Left lung (tissue), 14 donors: ENCODE measurements at places on chromosomes 12 and 14.
A peak's percentile ranks its signal among the peaks of the same experiment; 100 is the strongest.

- no peak for DNase-seq
Observed at GRCh38 chr14:67863223-67863622, 43.6 kb downstream of the RAD51B start.

GRCh38 chr12:124229520-124229919 is 65.4 kb upstream of the RFLNA start:
- DNase-seq, result no peak

DNA sequence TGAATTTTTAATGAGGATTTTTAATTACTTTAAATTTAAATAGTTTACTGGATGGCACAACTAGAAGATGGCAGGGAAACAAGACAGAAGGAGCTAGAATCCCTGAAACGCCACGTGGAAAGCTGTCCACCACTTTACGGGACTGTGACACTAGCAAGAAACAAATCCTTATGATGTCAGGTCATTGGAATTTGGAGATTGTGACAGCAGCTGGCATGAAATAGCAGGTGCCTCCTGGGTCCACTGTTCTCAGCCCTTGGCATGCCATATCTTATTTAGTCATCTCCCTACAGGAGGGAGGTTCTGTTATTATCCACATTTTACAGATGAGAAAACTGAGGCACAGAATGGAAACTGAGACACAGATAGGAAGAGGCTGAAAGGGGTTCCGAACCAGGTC is 113.8 kb downstream of the BCL11B start:
- no peak for DNase-seq

GRCh38 chr14:70398706-70399431 is 18.0 kb downstream of the SYNJ2BP start:
- peak; percentile 71 for DNase-seq

GRCh38 chr14:32825058-32825457 is 113.6 kb upstream of the NPAS3 start:
- DNase-seq, result no peak

- no peak for DNase-seq
Observed at GRCh38 chr12:120630104-120630892, 10.1 kb upstream of the CABP1 start.

DNA sequence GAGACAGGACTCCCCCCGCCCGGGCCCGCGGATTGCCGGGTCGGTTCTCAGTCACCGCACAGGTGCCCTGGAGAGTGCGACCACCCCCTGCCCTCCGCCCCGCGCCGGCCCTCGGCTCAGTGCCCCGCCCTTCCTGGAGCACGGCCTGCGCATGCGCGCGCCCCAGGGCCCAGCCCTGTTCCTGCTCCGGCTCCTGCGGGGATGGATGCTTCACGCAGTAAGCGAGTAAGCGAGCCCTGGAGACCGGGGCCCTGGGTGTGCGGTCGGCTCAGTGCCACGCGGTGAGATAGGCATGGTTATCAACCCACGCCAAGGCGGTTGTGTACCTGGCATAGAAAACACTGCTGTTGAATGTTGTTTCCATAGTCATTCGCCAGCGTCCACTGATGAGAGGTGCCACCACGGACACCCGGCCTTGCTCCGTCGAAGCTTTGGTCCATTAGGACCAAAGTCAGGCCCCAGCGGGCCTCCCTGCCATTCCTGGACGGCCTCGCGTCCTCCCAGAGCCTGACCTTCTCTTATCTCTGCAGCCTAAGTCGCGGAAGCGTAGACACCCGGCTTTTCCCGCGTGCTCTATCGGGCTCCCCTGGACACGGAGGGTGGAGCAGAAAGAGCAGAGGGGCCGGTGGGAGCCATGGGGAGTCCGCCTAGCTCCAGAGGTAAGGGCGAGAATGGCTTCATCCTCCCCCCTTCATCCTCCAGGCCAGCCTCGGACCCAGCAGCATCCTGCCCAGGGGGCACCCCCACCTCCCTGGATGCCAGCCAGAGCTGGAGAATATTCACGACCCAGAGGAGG is 90.6 kb downstream of the PAPOLA start:
- DNase-seq, result no peak

DNA sequence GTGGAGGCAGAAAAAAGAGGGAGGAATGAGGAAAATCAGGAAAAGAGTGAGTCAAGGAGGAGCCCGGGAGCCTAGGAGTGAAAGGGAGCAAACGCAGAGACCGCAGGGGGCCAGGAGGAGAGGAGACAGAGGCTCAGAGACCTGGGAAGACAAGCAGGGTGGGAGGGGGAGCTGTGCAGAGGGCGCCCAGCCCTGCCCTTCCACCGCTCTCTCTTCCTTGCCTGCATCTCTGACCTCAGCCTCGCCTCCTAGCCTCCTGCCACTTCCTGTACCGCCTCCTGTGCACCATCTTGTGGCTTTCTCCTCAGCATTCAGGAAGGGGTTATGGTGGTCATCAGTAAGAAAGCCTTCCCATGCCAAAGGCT is 1.3 kb downstream of the CLSTN3 start:
- no peak for DNase-seq

DNA sequence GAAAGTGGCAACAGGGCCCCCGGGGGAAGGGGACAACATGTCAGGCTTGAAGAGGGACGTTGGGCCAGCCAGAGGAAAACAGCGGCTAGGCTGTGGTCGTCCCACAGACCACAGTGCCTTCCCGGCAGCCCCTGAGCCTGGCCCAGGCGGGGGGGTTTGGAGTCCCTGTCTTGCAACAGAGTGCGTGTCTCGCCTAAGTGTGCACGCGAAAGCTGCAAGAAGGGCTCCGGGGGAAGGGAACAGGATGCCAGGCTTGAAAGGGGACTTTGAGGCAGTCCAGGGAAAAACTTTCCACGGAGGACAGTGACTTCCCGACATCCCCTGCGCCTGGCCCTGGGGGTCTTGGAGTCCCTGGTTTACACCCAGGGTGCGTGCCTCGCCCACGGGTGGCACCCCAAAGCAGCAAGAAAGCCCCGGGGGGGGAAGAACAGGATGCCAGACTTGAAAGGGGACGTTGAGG is 157.5 kb upstream of the ALG10B start:
- DNase-seq, result no peak

GRCh38 chr12:5780536-5780935 is 164.5 kb downstream of the ANO2 start:
- no peak for DNase-seq

GRCh38 chr14:31261859-31262731 is 54.5 kb upstream of the HECTD1 start:
- peak; percentile 76 for DNase-seq

DNA sequence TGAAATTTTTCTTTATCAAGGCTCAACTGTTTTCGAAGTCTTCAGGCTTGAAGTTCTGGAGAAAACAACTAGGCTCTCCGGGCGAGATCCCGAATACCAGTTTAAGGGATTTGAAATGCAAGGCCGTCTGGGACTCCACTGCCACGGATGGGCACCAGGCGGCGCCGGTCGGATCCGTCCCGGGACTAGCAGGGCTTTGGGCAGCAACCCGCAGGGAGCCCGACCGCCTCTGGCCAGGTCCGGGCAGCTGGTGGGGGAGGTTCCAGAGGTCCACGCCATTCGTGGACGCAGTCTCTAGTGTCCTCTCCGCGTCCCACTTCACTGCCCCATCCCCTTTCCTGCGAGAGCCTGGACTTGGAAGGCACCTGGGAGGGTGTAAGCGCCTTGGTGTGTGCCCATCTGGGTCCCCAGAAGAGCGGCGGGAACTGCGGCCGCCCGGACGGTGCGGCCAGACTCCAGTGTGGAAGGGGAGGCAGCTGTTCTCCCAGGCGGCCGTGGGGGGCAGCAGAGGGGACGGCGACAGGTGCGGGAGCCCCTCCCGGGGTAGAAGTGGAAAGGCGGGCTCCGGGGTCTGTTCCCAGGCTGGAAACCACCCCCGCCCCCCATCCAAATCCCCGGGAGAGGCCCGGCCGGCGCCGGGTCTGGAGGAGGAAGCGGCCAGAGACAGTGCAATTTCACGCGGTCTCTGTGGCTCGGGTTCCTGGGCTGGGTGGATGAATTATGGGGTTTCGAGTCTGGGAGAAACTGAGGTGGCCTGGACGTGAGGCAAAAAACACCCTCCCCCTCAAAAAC is 838 bp upstream of the ERBB3 start:
- DNase-seq, result peak; percentile 96

- DNase-seq, result no peak
Observed at GRCh38 chr12:109513051-109513450, 35.6 kb downstream of the UBE3B start.

- DNase-seq, result no peak
Observed at GRCh38 chr12:58745348-58746125, 174.8 kb downstream of the LRIG3 start.

- DNase-seq, result no peak
Observed at GRCh38 chr12:42583016-42583415, 6.5 kb downstream of the PRICKLE1 start.

DNA sequence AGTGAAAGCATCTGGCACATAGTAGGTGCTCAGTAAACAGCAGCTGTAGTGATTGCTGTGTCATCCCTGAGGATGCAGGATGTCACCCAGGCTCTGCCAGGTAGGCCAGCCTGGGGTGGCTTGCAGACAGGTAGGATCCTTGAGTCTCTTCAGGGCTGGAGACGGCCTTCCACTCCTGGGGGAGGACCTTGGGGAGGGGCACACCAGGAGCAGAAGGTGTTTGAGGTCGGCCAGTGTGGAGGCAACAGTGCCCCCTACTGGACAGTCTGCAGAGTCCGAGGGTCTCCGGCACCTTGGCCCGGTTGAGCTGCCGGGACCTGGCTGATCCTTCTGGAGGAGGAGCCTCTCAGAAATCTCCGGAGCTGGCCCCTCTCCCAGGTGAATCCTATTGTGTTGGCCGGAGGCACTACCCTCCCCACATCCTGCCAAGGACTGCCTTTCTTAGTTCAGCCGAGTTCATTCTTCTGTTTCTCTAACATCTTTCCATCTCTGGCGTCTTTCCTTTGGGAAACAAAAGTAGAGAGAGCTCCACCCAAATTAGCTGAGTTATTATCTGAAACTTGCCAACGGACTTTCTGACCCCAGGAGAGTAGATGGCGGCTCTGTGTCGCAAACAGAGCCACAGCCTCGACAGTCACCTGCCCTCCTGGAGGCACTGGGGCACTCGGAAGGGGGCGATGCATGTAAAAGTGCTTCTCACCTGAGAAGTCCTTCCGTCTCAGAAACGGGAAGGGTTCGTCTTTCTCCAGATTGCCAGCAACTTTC is 41.8 kb upstream of the CLMN start:
- peak; percentile 84 for DNase-seq

DNA sequence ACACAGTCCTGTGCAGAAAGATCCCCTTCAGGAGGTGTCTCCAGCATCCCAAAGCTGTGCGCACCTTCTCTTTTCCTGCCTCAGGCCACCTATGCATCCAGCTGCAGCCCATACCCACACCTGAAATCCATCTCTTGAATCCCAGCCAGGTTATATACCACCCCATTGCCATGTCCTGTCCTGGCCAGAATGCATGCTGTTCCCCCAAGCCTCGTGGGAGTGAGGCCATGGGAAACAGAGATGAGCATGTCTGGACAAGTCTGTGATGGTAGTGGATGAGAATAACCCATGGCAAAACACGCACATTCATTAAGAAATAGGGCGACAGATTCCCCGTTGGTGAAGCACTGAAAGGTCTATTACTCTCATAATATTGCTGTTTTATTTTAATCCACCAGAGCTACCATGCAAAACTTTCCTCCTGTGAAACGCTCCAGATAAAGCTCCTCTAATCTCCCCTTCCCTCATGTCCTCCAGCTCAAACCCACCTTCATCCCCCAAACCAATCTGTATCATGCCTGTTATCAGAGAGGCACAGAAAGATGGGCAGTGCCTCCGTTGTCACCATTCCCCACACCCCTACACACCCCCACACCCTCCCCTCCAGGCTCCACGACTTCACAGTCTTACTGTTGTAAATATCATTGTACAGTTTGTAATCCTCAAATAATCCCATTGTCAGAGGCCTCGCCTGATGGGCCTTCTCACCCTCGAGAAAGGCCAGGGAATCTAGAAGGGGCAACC is 97.5 kb upstream of the FKBP4 start:
- no peak for DNase-seq

GRCh38 chr12:50040657-50041056 is 15.4 kb upstream of the RACGAP1 start:
- no peak for DNase-seq

DNA sequence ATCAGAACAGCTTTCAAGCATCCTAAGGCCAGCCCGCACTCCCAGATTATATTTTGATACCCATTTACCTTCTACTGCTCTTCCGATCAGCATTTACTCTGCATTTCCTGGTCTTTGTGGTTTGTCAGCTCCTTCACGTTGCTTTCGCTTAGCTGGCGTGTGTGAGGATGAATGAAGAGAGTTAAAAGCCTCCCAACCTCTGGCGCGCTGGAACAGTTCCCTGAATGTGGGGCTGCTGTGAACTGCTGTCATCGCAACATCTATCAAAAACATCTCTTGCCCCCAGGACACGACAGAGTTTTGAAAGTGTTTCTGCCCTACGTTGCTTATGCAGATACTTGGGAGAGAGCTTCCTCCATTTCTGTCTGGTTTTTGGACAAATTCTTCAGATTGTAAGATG is 129.2 kb downstream of the KCNA5 start:
- no peak for DNase-seq

DNA sequence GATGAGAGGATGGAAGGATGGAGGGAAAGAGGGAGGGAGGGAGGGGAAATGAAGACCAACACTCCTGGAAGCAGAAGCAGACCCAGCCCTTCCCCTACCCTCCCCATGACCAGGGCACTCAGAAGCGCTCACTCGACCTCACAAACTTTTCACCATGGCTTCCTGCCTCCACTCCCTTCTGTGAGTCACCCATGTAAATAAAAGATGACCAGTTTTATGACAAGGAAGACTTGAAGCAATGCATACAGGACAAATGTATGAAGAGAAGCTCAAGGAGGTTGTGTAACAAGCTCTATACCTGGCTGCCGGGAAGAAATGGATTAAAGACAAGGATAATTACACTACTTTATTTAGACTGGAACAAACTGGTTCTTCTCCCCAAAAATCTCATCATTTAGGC is 63.8 kb downstream of the CDC42BPB start:
- DNase-seq, result no peak

GRCh38 chr14:55747186-55747585 is 167.2 kb downstream of the KTN1 start:
- no peak for DNase-seq

DNA sequence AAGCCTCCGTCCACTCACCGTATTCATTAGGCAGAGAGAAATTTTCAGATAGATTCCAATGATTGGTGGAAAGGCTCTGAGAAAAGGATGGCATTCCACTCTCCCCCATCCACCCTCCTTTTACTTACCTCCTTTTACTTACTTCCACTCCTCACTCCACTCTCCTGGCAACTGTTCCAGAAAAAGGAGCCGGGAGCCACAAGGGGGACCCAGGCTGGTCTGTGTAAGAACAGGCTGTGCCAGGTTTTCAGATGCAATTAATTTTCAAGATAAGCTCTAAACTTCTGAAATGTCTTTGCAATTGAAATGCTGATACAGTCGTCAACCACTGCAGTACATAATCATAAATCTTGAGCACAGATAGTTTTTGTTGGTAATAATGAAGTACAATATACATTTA is 248.8 kb downstream of the ANO6 start:
- no peak for DNase-seq
